ENCODE measurements at places on chromosomes 13 and 19.

- no peak for DNase-seq
Observed at GRCh38 chr13:101930331-101930730, 471.5 kb downstream of the FGF14 start.

GRCh38 chr19:23774524-23774971, 15.9 kb upstream of the ZNF681 start:
- DNase-seq = no peak

DNA sequence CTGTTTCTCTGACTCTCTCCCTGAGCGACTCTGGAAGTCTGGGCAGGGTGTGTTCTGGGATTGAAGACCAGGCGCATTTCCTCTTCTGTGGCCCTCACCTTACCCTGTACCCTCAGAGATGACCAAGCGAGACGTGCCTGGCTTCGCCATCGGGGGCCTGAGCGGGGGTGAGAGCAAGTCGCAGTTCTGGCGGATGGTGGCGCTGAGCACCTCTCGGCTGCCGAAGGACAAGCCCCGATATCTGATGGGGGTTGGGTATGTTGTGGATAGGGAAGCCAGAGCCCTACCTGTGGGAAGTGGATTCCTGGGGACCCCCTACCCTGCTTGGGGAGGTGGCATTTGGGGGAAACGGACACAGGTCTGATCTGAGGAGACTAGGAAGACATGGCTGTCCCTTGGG, 5.8 kb upstream of the DNM2 start:
- DNase-seq = no peak

GRCh38 chr13:49733181-49733951, 42.1 kb upstream of the EBPL start:
- DNase-seq = no peak

GRCh38 chr19:38204096-38204495, 19.9 kb downstream of the DPF1 start:
- DNase-seq = no peak

DNA sequence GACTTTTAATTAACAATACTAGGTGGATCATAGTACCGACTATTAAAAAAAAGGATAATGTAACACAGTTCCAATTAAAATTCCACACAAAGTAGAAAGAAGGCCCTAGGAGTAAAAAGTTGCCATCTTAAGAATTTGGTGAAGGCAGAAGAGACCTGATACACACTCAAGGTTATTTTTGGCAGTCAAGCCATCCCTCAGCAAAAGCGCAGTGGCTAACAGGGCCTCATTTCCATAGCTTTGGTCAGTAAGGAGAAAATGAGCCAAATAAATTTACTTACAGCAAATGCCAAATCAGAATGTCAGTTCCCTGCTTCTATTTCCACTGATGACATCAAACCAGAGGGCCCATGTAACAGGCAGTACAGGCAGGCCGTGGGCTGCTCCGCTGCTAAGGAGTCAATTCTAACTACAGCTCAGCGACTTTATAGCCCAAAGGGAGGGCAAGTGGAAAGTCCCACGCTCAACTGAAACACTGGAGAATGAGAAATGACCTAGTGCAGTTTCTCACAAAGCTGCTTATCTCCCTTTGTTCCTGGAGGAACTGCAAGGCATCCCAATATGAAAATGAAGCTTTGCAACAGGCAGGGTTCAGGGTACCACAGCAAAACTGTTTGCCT, 6.3 kb downstream of the ARGLU1 start:
- DNase-seq = peak; percentile 35

DNA sequence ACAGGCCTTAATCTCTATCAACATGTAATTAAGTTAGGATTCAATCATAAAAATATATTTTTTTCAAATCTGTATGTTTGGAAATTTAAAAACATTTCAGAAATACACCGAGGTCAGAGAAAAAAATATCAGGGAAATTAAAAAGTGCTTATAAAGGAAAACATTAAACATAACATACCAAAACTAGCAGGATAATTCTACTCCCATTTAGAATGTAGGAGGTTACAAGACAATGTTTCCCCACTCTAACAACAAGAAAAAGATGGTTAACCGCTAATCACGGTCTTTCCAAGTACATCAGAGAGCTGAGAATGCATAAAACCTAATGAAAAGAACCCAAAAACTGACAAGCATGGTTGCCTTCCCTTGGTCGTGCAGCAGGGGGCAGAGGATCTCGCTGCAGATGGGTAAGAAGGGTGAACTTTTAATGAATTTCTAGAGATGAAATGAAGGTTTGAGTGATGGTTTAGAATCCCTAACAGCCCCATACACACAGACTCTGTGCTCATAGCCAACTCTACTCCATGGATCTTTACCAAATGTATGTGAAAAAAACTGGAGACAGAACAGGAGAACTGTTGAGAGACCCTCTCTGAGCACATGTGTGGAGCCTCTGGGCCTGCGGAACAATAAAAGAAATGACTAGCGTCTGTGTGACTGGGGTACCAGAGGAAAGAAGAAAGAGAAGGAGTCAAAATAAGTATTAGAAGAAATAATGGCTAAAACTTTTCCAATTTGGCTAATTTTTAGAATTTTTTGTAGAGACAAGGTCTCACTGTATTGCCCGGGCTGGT, 51.3 kb upstream of the LSM14A start:
- peak; percentile 31 for DNase-seq

GRCh38 chr13:106028911-106029310, 506.6 kb downstream of the EFNB2 start:
- no peak for DNase-seq

DNA sequence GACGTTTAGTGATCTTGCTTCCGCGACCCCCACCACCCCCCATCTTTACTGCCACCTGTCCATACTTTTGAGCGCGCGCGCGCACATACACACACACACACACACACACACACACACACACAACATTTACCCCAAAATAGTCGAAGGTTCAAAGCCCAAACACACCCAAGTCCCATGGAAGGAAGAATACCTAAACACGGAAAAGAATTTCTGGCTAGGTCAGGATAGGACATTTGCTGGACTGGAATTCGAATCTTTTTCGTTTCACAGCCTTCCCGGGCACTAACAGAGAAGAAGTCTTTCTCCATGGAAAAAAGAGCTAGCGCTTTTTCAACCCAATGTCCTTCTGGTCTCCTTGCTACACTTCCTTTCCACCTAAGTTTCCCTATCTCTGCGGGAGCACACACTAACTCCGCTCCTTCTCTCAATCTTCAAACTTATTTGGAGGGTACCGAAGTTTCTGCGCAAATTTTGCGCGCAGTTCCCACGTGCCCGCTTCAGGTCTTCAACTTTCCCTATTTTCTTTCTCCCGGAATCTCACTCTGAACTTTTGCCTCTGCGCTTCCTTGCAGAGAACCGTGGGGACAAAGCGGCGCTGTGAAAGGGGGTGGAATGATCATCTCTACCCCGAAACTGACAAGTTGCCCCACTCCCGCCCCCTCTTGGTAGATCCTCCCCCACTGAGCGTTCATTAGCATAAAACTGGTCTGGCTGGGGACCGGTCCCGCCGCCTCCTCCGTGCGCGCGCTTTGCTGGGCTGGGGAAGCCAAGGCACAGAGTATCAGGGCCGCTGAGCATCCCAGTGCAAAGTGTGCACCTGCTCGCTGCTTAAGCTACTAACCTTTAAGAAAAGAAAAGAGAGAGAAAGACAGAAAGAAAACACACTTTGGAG, 2.7 kb downstream of the DACH1 start:
- no peak for DNase-seq

All from CD8-positive, alpha-beta T cell (primary cell).